ENCODE measurements at places on chromosomes 3 and 15.
A peak's percentile ranks its signal among the peaks of the same experiment; 100 is the strongest.

DNA sequence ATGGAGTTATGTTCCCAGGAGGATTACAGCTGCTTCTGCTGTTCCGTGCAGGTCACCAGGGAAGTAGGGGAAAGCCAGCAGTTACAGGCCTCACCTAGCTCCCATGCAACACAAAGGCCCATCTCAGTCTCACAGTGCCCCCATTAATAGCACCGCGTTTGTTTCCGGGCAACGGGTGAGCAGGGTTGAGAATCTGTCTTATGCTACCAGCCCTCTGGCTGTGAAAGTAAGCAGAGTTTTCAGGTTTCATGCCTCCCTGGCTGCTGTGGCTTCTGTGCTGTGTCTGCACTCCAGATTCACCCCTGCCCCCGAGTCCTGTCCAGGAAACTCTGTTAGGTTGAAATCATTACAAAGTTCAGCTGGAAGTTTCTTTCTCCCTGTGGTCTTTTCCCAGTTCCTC is 254.4 kb upstream of the GPR149 start:
- no peak for DNase-seq
- H3K4me1 ChIP-seq, result no peaks in the 10 kb centered on the region
- no peak overlapping the region for H3K4me3 ChIP-seq
- no peak overlapping the region for H3K27ac ChIP-seq
- no peaks in the 10 kb centered on the region for H3K36me3 ChIP-seq
- no peaks in the 10 kb centered on the region for H3K27me3 ChIP-seq

GRCh38 chr3:85589145-85589544 is 630.4 kb downstream of the CADM2 start:
- H3K4me3 ChIP-seq, result no peak overlapping the region
- H3K27ac ChIP-seq, result no peak overlapping the region
- H3K4me1 ChIP-seq, result peaks cover 2% of the 10 kb centered on the region
- H3K27me3 ChIP-seq, result no peaks in the 10 kb centered on the region

DNA sequence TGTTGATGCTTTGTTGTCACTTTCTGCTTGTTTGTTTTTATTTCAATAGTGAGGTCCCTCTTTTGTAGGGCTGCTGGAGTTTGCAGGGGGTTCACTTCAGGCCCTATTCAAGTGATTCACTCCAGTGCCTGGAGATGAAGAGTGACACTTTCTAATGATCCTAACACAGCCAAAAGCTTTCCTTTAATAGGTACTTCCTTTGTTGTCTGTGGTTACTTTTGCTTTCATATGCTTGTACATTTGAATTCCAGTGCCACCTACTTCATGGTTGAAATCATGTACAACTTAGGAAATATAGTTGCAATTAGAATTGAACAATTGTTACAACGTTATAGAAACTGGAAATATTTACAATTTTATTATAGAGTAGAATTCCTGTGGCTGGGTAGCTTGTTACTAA is 466.8 kb upstream of the EPHA3 start:
- DNase-seq, result no peak
- no peak overlapping the region for H3K27ac ChIP-seq
- no peaks in the 10 kb centered on the region for H3K4me1 ChIP-seq
- H3K27me3 ChIP-seq, result no peaks in the 10 kb centered on the region

DNA sequence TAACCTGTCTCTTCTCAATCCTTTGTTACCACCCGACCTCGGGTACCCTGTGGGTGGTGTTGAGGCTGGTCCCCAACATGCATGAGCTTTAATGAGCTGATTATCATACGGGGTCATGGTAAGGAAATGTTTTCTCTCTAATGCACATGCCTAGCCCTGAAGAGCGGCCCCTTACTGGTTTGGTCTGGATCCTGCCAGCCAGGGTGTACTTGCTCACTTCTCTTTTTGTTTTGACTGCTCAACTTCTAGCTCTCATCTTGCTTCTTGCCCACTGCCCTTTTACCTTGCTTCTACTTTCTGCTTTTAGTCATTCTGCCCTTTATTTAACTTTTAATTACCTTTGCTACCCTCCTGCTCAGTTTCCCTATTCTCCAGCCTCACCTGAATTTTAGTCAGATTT is 44.3 kb upstream of the ACAD9 start:
- no peak overlapping the region for H3K27ac ChIP-seq
- H3K4me3 ChIP-seq, result no peak overlapping the region
- no peaks in the 10 kb centered on the region for H3K36me3 ChIP-seq

DNA sequence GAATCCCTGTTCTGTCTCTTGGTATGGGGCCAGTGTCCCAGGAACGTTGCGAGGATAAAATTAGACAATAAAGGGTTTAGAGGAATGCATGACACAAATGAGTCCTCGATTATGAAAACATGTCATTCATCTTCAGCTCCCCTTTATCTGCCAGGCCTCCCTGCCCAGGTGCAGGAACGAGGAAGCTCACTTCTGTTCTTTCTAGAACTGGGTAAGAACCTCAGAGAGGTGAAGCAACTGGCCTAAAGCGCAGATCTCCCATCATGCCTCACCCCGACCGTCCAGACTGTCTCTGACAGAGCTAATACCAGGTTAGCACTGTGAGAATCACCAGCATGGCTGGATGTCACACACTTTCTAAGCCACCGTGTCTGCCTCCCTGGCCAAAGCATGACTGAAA is 1.5 kb upstream of the ITIH1 start:
- peaks cover 29% of the 10 kb centered on the region for H3K27me3 ChIP-seq
- peaks cover 7% of the 10 kb centered on the region for H3K4me1 ChIP-seq
- no peak for DNase-seq
- H3K27ac ChIP-seq, result no peak overlapping the region

- H3K4me1 ChIP-seq, result peaks cover 4% of the 10 kb centered on the region
- H3K27me3 ChIP-seq, result no peaks in the 10 kb centered on the region
- no peak overlapping the region for H3K4me3 ChIP-seq
- peaks cover 2% of the 10 kb centered on the region for H3K36me3 ChIP-seq
Observed at GRCh38 chr15:62483814-62484213, 318.7 kb upstream of the C2CD4B start.

- no peak overlapping the region for H3K27ac ChIP-seq
- H3K4me1 ChIP-seq, result no peaks in the 10 kb centered on the region
- H3K36me3 ChIP-seq, result peaks cover 5% of the 10 kb centered on the region
- DNase-seq, result no peak
- no peaks in the 10 kb centered on the region for H3K27me3 ChIP-seq
Observed at GRCh38 chr3:18349197-18349798, 75.8 kb downstream of the SATB1 start.

DNA sequence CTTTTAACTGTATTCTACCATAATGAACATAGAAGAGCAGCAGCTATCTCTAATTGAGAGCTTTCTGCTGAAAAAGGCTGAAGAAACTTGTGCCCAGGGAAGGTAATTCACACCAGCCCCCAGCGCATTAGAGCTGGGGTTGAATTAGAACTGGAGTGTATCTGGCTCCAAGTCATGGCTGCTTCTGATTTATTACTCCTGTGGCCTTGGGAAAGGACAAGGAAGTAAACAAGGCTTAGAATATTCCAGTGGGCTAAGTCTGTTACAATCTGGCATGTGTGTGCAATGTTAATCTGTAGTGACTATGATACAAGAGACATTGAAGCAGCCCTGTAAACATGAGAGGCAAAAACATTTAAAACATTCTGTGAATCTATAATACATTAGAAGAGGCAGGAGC is 18.1 kb downstream of the CPA3 start:
- peaks cover 2% of the 10 kb centered on the region for H3K4me1 ChIP-seq
- DNase-seq, result peak; percentile 12
- no peaks in the 10 kb centered on the region for H3K36me3 ChIP-seq
- peak overlapping the region; percentile 76 for H3K27ac ChIP-seq

DNA sequence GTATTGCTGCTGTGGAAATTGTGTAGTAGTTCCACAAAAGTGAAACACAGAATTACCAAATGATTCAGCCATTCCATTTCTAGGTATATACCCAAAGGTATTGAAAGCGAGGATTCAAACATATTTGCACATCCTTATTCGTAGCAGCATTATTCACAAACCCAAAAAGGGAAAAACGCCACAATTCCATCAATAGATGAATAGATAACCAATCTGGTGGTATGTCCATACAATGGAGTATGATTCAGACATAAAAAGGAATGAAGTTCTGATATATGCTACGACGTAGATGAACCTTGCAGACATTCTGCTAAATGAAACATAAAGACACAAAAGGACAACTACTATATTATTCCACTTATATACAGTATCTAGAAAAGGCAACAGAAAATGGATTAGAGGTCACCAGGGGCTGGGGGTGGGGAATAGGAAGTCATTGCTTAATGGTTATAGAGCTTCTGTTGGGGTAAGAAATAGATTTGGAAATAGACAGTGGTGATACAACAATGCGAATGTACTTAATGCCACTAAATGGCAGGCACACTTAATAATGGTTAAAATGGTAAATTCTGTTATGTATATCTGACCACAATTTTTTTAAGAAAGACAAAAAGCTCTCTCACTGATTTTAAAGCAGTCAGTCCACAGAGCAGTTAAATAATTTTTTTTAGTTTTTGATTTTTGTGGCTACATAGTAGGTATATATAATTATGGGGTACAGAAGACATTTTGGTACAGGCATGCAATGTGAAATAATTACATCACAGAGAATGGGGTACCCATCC is 51.8 kb upstream of the PSMD6 start:
- H3K27ac ChIP-seq, result no peak overlapping the region
- DNase-seq, result no peak
- no peaks in the 10 kb centered on the region for H3K4me1 ChIP-seq

DNA sequence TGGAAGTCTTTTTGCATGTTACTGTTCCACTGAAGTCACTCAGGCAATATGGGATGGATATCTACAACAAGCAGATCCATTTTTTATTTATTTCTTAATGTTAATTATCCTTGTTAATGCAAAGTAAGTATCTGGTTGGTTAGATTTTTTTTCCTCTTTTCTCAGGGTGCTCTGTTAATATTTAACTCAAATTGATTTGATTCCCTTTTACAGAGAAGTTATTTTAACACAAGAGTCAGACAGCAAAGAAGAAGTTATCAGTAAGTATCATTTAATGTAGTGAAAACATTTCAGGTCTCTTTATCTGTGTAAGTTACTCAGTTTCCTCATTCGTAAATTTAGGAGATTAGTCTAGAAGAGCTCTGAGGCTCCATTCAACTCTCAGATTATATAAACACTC is 34.3 kb downstream of the TBC1D23 start:
- H3K36me3 ChIP-seq, result peaks cover 10% of the 10 kb centered on the region
- H3K4me3 ChIP-seq, result no peak overlapping the region
- no peak for DNase-seq
- no peak overlapping the region for H3K27ac ChIP-seq

GRCh38 chr3:166877971-166878370 is 502.1 kb downstream of the ZBBX start:
- H3K27me3 ChIP-seq, result no peaks in the 10 kb centered on the region
- H3K27ac ChIP-seq, result no peak overlapping the region
- DNase-seq, result no peak
- no peaks in the 10 kb centered on the region for H3K4me1 ChIP-seq
- H3K4me3 ChIP-seq, result no peak overlapping the region
- no peaks in the 10 kb centered on the region for H3K36me3 ChIP-seq

DNA sequence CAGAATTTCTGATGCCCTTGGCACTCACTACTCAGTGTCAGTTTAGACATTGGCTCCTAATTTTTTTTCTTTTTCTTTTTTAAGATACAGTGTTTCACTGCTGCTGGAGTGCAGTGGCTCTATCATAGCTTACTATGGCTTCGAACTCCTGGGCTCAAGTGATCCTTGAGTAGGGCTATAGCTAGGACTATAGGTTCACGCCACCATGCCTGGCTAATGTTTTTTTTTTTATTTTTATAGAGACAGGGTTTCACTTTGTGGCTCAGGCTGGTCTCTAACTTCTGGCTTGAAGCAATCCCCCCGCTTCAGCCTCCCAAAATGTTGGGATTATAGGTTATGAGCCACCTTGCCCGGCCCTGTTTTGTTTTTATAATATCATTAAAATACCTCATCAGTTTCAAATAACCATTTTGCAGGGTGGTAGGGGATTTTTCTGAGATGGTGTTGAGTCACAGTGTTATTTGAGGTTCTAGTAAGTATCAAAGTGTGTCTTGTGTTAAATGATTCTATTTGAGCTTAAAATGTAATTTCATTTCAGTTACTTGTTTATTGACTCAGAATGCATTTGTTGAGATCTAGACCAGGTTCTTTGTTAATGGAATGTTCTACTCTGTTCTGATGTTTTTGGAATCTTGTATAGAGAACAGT is 7.0 kb downstream of the FNDC3B start:
- no peak for DNase-seq
- no peak overlapping the region for H3K27ac ChIP-seq
- H3K36me3 ChIP-seq, result peaks cover 9% of the 10 kb centered on the region
- H3K4me1 ChIP-seq, result peaks cover 5% of the 10 kb centered on the region
